ENCODE measurements at places on chromosomes 7 and 10. TPM values are rescaled to one million over a fixed set of nuclear protein-coding genes. Genes with fewer than 3 reads are reported as not detected.

- no peak for DNase-seq
Observed at GRCh38 chr7:70406186-70406949, 725.6 kb upstream of the GALNT17 start.

- no peak for DNase-seq
Observed at GRCh38 chr7:26365077-26365900, 73.6 kb downstream of the SNX10 start.

DNA sequence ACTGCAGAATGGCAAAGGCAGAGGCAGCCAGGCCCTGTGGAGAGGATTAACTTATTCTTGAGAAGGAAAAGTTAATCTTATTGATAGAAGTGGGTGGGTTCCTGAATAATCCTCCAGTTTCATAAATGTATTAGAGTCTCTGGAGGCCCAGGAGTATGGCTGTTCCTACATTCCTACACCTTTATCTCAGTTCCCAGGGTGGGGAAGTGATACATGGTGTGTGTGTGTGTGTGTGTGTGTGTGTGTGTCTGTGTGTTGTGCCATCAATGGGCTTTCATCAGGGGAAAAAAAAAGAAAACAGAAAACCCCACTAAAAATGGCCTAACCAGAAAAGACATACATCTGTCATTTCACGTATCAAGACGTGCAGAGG is 22.0 kb upstream of the GSDME start:
- DNase-seq = no peak

GRCh38 chr7:13742811-13743210 is 246.7 kb downstream of the ETV1 start:
- DNase-seq = no peak

GRCh38 chr10:132904181-132904813 is 38.1 kb downstream of the CFAP46 start:
- DNase-seq = no peak

DNA sequence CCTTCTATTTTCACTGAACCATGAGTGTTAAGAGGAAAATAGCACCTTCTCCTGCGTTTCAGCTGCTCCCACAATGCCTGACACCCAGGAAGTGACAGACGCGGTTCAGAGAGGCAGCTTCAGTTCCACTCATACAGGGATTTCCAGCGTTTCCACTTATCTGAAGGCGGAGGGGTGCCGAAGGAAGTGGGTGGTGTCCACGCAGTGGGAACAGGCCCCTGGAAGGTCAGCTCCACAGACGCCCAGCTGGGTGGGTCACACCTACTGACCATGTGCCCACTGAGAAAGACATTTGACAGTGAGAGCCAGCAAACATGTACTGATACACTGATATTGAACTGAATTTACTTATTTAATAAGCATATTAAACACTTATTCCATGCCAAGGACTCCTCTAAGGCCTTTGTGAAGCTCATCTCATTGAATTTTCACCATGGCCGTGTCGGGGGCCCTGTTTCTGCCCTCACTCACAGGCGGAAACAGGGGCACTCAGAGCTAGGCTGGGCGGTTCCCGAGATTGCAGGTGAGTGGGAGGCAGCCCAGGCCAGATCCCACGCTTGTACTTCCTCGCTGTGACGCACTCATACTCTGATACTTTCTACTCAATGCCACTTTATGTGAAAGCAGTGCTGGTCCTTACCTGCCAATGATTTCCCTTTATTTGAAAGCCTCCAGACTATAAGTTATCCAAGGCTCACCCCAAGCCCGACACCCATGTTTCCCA is 96.8 kb downstream of the TCERG1L start:
- DNase-seq = no peak

DNA sequence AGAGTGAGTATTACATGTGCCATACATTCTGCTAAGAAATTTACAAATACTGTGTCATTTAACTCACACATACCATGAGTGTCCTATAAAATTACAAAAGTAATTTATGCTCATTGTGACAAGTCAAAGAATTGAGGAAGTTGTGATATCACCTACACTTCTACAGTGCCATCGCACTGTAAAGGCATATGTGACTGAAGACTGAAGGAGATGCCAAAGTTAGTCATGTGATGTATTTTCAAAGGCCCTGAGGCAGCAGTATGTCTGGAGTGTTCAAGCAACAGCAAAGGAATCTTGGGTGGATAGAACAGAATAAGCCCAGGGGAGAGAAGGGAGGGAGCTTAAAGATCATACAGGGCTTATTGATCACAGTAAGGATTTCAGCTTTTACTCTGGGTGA is 176.8 kb downstream of the WNT2 start:
- no peak for DNase-seq

- DNase-seq = no peak
Observed at GRCh38 chr10:132273304-132273944, 34.3 kb downstream of the STK32C start.

DNA sequence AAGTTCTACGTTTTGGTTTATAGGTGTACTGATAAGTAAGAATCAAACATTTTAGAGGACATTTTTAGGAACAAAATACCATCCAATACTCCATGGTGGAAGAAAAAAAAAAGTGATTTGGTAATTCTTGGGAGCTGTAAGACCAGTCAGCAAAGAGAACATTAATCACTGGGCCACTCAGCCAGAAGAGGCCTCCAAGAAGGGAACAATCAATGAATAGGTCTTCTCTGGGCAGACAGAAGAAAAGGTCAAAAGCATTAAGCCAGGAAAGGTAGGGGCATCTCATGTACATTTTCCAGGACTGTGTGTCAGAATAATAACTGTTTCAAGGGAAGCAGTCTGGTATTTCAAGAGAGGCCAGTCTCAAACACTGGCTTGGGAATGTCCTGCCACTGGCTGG is 190.4 kb upstream of the AGK start:
- DNase-seq = no peak

DNA sequence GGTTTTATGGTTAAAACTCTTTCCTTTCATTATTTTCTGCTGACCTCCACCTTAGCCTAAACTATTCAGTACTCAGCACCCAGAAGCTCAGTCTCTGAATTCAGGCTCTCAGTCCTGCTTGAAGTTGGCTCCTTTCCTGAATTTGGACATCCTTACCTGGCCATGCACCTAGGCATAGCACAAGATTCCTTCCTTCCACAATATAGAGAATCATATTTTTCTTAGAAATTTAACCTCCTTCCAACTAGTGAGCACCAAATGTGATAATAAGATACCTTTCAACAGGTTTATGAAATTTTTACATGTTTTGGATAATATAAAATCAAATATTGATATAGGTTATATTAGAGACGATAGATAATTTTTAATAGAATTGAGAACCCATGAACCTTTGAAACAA is 905.6 kb upstream of the GHITM start:
- DNase-seq = no peak

DNA sequence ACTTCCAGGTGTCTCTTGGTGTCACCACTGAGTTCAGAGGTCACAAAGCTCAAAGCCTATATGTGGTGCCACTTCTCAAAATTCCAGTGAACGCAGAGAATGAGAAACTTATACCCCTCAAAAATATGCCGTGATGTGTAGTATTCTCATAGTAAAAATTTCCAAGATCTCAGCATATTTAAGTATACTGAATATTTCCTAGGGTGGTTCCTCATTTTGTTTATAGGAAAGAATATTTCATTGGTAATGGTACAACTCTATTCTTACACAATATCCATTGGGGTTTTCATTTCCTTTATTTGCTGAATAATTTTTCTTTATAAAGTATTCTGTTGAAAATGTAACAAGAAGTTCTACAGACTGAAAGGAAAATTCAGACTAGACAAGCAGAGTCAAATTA is 58.9 kb upstream of the ADO start:
- no peak for DNase-seq

DNA sequence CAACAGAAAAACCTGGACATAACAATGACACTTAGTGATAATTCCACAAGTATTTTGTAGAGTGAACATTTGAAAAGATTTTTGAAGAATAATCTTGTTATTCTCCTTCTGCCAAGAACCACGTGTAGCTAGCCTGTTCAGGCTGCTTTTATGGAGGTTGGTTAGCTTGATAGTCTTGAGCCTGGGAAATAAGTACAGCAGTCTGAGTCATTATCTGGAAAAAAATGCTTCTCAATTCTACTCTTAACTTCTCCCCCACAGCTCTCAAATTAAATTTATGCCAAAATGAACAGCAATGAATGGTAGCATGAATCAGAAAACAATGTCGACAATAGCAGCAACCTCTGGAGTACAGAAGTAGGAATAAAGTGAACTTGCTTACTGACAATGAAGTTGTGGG is 63.2 kb downstream of the GPR37 start:
- DNase-seq = no peak

DNA sequence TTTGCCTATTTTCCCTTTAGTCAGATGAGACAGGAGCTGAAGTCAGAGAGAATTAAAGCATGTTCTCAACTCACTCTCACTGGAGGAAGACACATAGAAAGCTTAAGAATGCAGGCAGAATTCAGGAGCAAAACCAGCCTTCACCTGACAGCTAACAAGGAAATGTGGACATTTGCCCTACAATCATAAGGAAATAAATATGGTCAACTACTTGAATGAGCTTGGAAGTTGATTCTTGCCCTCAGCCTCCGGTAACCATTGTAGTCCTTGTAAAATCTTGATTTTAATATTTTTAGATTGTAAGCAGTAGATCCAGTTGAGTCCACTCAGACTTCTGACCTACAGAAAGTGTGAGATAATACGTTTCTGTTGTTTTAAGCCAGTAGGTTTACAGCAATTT is 752.5 kb upstream of the ZWINT start:
- DNase-seq = no peak

DNA sequence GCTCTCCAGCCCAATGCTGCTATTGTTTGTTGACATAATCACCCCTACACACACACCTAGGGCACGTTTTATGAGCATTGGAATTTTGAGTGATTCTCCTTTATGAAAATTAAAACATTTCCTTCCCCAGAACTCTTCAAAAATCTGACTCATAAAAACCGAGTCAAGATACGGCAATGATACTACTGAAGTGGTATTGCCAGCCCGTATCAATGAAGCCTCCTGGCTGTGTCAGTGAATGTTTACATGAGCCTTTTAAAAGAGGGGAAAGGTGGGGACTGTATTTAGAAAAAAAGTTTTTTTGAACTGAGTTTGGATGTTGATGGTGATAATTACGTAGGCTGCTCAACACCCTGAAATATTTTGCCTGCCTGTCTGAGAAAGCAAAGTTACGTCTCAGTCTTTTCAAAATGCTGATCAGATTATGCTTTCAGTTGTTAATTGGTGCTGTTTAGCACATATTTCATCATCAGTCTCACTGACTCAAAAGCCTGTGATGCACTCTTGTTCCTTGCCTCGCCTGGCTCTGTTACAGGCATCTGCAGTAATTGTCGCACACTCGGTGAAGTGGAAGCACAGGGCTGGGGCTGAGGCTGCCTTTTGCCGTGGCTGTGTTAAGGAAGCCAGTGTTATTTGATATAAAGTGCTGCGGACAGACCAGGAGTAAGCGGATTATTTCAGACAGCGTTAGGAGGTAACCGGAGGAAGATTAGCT is 157.4 kb upstream of the TCF7L2 start:
- DNase-seq = no peak

GRCh38 chr7:72492461-72493065 is 80.4 kb upstream of the CALN1 start:
- DNase-seq = peak; percentile 90

GRCh38 chr10:130790339-130790738 is 521.2 kb downstream of the TCERG1L start:
- no peak for DNase-seq

DNA sequence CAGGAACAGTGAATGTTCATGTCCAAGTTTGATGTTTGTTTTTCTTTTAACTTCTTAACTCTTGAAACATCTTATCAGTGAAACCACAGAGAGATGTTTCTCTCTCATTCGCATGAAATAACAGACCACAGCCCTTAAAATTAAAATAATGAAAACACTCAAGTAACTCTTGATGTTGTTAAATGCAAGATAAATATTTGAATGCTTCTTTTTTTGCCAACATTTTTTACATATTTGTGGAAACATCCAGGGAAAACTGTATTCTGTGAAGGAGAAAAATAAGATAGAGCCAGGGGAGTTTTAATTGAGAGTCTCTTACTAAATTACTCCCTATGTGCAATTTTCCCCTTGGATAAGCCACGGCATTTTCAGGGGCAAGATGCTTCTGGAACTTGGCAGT is 361.8 kb upstream of the MGMT start:
- DNase-seq = no peak

- DNase-seq = no peak
Observed at GRCh38 chr7:133649593-133649992, 396.7 kb downstream of the EXOC4 start.

- DNase-seq = no peak
Observed at GRCh38 chr10:109200646-109201045, 722.7 kb downstream of the XPNPEP1 start.

DNA sequence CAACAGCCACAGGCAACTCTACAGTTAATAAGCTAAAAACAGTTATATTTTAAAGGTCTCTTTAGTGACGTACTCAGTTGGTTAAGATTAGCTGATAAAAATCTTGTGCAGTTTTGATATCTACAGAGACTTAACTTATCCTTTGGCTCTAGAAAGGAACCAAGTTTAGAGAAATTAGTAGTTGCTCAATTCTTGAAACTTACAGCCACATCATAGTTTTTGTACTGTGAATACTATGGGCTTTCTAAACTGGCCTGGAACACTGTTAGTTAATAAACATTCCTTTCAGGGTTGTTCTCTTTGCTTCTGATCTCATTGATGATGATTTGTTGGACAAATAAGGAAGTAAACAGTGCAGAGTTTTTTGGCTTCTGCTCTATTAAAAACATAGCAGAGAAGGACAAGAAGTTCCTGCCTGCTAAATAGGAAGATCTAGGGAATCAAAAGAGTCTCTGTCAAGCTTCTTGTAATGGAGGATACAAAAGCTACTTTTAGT is 73.1 kb downstream of the MKLN1 start:
- no peak for DNase-seq

GRCh38 chr10:15214237-15214636 is 45.7 kb upstream of the NMT2 start:
- DNase-seq = no peak

- peak; percentile 12 for DNase-seq
Observed at GRCh38 chr10:4183761-4184261, 398.8 kb upstream of the KLF6 start.

CRYGN gene
- total RNA-seq = under 0.01 TPM

IMMP2L gene
- 12.9 TPM for total RNA-seq

MINDY3 gene
- total RNA-seq = 23.8 TPM

HABP2 gene
- total RNA-seq = not detected

ZSCAN25 gene
- 17.1 TPM for total RNA-seq

ASAH2 gene
- 0.63 TPM for total RNA-seq

KCNK18 gene
- not detected for total RNA-seq

ZMIZ1 gene
- 48.7 TPM for total RNA-seq

MBL2 gene
- total RNA-seq = not detected

EBLN1 gene
- total RNA-seq = not detected

C10orf67 gene
- total RNA-seq = not detected

RBP4 gene
- total RNA-seq = 0.99 TPM

SFTPA1 gene
- 7.1 TPM for total RNA-seq

SLC26A4 gene
- total RNA-seq = 0.42 TPM

IL15RA gene
- total RNA-seq = 30.1 TPM

DRGX gene
- not detected for total RNA-seq

EMX2 gene
- total RNA-seq = not detected

BTBD16 gene
- not detected for total RNA-seq

MYL10 gene
- total RNA-seq = not detected
